ENCODE measurements at places on chromosomes 3 and 15.

GRCh38 chr3:15796331-15796730 lies 1.4 kb downstream of the ANKRD28 start:
- DNase-seq: no peak

DNA sequence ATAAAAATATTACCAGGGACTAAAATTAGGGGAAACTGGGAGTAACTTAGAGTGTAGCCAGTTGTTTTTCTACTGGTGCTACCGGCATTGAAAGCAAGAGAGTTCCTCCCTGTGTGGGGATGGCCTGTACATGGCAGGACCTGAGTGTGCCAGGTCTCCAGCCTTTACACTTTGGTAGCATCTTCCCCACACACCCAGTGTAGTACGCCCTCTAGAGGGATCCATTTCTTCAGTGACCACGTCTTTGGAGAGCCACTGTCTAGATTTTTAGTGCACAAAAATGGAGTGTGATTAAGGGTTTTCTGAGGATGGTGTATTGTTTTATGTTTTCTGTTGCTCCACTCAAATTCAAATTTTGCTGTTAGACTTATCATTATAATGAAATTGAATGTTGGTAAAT lies 507.0 kb upstream of the TPRG1 start:
- DNase-seq: no peak

DNA sequence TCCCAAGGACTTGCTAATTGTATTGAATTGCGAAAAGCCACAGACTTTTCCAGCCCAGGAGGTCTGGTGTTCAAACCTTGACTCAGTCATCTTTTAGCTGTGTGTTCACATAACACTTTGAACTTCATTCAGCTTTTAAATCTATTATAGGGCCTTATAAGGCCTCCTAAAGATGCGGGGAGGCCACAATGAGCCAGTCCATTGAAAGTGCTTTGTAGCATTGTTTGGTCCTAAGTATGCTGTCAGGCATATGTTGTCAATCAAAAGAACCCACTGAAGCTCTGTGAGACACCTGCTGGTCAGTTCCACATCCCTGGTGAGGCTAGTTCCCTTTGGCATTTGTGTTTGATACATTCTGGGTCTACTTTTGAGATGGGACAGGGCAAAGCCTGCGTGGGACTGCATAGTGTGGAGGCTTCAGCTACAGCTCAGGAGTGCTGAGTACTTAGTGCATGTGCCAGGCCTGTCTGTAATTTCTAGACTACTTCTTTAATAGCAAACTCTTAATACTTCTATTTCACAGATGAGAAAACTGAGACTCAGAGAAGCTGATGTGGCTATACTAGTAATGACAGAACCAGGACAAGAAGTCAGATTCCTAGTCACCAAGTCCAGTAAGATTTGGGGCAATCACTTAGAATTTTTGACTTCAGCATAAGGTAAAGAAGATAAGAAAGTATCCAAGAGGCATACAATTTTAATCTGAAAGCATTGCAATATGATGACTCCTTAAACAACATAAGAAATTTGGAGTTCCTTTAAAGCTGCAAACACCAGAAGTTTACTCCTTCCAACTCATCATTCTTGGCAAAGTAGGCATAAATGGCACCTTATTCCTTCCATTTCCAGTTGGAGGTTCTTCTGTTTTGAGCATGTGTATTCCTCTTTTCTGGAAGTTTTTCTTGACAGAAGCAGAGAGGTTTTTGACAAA lies 213.0 kb downstream of the PDCD6IP start:
- DNase-seq: no peak

DNA sequence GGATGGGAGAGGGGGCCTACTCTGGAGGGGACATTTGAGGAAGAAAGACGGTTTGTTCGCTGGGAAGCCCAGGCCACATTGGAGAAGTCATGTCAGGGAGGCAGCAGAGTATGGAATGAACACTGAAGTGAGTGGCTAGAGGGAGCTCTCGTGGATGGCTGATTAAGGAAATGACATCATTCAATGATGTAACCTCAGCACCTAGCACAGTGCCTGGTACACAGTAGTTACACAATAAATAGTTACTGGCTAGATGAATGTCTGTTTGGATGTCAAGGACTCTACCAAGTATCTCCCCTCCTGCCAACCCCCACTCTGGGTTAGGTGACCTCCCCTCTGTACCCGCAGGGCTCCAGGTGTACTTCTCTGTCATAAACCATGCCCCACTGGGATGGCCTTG lies 121.1 kb downstream of the CLSTN2 start:
- no peak for DNase-seq

DNA sequence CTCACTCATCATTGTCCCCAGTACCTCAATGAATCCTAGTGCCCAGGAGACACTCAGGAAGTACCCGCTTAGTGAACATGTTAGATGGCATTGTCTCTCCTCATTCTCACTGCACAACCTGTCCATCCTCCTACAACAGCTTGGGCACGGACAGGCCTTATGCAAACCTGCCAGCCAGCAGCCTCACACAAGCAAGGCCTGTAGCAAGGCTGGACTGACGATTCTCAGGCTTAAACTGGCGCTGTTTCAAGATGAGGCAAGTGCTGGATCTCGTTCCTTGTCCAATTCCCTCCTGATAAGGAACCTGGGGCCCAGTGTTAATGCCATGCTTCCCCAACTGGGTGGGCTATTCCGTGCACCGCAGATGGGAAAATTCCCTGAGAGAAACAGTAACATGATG lies 59.0 kb downstream of the CDCP1 start:
- no peak for DNase-seq

DNA sequence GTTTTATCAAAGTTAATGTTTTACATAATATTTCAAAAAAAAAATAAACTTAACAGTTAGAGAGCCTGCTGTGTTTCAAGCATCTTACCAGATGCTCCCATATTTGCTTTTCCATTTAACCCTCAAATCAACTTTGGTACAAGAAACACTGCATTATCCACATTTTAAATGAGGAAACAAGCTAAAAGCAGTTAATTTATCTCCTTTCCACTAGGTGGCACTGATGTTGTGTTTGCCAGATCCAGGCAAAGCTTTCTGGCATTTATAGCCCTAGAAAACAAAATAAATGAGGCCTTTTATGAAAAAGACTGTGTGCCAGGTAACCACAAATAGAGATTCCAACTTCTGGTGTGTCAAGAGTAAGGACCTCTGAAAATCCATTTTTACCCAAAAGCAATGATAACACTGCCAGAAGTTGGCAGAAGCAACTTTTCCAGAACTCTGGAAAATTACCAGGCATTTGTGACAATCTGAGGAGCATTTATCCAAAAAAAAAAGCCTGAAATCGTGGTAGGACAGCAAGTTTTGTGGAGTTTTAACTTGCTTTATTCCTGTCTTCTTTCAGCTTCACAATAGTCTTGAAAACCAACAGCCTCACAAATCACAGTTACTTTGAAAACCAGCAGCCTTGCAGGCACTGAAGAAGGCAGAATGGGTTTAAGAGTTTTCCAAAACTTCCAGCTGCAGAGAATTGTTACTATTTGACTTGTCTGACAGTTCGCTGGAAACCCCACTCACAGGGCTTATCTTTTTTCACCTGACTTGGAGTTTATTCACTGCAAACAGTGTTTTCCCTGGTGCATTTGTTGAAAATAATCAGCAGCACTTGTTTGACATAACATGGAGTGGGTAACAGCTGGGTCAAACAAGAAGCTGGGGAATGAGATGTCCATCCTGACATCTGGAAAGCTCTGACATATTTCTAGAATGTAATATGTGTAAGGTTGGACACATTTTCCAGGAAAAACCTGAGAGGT lies 9.2 kb downstream of the FAM162A start:
- peak; percentile 16 for DNase-seq

- no peak for DNase-seq
Measured at GRCh38 chr3:128782282-128783146, 56.5 kb downstream of the RAB7A start.

- no peak for DNase-seq
Measured at GRCh38 chr3:186963636-186964035, 33.3 kb downstream of the ST6GAL1 start.
